ENCODE measurements at places on chromosomes 16 and 17.

DNA sequence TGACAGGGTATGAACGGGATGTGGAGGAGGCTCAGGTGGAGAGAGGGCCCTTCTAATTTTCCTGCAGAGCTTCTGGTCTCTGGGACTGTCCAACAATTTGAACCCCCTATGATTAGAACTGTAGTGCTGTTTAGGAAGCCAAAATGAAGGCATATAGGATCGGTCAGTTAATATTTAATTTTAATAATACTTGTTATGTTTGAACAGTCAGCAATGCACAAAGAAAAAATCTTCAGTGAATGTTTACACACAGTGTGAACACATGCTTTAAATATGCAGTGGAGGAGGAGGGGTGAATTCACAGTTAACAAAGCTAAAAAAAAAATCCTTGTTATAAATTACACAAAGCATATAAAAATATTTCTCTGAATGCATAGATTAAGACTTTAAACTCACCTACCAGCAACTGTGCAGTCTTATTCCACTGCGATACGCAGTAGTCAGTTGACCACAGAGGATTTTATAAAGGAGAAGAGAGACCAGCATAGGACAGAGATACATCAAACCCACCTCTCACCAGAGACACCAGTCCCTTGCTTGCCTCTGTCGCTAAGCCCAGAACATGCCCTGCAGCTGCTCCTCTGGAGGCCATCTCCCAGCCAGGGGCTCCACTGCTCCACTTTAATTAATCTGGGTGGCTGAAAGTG lies 14.6 kb downstream of the ANKRD40 start:
- no peak for DNase-seq

DNA sequence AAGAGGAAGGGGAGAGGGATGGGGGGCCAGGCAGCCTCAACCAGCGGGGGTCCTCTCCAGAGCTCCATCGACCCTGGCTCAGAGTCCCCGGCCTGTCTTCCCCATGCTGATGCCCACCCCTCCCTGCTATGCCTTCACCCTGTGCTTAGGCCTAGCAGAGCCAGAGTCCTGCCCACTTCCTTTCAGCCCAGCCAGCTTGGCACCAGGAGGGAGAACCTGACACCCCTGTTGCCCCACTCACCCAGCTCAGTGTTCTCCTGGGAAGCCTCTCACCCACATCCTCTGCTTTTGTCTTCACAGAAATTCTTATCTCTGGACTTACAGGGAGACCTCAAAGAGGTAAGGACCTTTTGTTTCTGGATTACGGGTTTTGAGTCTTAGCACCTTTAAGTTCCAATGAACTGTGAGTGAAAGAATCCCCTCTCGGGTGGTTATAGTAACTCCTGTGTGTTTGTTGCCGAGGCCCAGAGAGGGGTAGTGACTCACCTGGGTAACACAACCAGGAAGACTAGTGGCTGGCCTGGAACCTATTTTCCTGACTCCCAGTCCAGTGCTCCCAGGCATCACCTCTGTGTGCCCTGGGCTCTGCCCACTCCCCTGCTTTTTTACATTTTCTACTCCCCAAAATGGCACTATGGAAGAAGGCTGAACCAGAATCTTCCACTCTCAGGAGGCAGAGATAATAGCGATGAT lies 53.3 kb downstream of the CES1 start:
- DNase-seq, result no peak

DNA sequence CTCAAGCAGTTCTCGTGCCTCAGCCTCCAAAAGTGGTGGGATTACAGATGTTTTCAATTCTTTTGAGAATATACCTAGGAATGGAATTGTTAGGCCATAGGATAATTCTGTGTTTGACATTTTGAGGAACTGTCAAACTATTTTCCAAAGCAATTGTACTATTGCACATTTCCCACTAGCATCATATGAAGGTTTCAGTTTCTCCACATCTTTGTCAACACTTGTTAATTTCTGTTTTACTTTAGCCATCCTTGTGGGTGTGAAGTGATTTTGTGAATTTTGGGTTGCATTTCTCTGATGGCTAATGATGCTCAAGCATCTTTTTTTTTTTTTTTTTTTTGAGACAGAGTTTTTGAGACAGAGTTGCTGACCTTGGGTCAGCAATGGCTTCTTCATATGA lies 6.2 kb downstream of the NT5M start:
- DNase-seq, result no peak

GRCh38 chr16:23520500-23520899 lies 10.2 kb upstream of the GGA2 start:
- DNase-seq, result no peak

GRCh38 chr16:57618296-57619132 lies 9.9 kb upstream of the ADGRG1 start:
- DNase-seq, result no peak

DNA sequence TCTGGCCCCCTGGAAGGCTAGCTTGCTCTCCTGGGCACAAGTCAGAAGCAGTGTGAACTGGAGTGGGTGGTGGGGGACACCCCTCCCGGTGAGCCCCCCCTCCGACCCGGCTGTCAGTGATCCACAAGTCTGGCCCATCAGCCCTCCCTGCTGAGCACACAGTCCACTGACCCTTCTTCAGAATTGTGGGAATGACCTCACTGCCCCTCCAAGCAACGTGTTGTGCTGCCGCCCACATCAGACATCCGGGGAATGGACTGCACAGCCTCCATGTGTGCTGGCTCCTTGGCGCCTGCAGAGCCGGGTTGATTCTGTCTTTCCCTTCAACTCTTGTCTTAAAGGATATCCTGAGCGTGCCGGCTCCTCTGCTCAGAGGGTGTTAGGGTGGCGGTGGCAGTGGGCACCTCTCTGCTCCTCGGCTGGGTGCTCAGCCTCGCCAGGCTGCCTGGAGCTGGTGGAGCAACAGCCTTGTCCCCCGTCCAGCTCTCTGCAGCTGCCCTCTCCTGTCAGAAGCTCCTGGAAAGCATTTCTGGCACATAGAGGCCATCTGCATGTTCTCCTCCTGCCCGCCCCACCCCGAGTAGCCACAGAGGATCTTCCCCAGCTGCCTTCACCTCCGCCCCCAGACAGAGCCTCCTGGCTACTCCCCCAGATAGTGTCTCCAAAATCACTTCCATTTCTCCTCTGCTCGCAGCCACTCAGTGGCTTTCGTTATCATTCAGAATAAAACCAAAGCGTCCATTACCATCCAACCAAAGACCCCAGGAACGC lies 19.8 kb downstream of the NPTX1 start:
- no peak for DNase-seq

DNA sequence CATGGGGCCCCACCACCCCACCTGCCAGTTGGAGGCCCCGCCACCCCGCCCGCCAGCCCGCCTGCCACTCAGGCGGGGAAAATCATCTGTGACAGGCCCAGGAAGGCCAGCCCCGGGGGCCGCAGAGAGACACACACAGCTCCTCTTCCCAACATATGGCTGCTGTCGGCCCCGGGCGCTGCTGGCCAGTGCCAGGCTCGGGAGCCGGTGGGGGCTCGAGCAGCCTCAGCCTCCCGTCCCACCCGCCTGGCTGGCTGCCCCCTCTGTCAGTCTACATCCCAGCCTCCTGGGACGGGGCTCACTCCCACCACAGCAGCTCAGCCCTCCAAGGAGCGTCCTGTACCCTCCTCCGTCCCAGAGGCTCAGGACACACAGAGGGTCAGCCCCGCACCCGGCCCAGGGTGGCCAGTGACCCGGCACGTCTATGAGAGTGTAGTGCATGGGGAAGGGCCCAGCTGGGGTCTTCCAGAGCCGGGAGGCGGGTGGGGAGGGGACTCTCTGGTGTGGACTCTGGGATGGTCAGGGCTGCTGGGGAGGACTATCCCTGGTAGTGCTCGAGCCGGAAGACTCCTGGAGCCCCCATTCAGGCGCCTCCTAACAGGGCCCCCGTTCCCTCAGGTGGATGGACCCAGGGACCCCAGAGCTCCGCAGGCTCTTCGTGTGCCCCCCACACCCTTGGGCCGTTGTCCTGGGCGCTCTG lies 3.6 kb upstream of the PRR35 start:
- DNase-seq, result no peak

- no peak for DNase-seq
Observed at GRCh38 chr16:68689921-68690320, 44.8 kb downstream of the CDH3 start.

DNA sequence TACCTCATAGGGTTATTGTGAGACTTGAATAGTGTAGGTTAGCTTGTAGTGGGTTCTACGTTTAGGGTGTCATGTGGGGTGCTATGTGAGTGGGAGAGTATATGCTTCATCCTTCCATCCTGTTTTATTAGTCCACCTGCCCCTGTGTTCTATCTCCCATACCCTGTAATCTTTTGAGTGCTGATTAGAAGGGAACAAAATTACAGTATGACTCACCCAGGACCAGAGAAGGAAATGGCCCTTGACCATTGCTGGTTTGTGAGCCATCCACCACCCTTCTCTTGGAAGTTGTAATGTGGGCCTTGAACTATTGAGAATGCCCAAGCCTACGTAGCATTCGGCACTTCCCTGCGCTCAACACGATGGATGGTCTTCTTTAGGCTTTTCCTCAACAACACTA lies 17.1 kb downstream of the SAP30BP start:
- DNase-seq, result no peak

- no peak for DNase-seq
Observed at GRCh38 chr16:3050487-3050886, 4.1 kb downstream of the MMP25 start.

DNA sequence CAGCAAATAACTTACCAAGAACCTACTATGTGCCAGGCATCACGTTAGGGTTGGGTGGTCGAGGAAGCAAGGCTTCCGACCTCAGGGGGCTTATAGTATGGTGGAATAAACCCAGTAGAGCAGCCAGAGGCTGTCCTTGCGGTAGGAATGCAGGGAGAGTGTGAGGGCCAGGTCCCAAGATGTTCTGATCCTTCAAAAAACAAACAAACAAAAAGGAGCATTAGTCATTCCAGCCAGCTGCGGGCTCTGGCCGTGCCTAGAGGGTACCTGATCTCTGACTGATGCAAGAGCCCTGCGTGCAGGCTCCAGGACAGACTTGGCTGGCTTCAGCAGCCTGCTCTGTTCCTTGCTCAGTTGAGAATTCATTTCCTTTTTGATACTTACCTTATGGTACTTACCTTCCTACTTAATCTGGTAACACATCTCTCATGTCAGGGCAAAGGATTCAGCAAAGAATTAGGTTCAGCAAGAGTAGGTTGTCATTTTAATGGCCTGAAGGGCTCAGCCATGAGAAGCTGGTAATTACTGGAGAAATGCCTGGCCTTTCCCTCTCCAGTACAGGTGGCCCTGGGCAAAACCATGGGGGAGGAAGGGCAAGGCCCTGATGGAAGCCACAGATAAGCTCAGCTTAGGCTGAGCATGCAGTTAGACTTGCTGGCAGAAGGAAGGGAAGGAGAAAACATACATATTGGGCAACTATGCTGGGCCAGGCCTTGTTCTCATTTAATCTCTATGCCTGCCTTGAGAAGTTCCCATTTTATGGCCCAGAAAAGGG lies 18.4 kb downstream of the CYB5D2 start:
- DNase-seq, result no peak

- no peak for DNase-seq
Observed at GRCh38 chr17:12866244-12866643, 76.9 kb downstream of the ARHGAP44 start.

GRCh38 chr17:37086334-37086733 lies 137.6 kb downstream of the AATF start:
- no peak for DNase-seq

- DNase-seq, result no peak
Observed at GRCh38 chr17:2710071-2710802, 1.3 kb downstream of the CLUH start.

DNA sequence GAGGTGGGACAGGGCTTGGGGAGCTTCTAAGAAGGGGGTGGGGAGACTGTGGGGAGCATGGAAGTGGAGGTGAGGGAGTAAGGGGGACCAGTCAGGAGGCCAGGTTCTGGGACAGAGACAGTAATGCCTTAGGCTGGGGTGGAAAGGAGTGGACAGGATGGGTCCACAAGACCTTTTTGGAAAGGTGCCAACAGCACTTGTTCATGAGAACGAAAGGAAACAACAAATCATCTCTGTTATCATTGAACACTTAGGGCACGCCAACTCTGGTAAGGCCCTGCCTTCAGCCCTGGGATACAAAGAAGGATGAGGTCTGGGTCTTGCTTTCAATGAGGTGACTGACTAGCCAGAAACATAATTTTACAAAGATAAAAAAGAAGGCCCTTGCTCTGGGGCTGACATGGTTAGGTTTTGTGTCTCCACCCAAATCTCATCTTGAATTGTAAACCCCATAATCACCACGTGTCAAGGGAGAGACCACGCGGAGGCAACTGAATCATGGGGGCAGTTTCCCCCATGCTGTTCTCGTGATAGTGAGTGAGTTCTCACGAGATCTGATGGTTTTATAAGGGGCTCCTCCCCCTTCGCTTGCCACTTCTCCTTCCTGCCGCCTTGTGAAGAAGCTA lies 113.8 kb downstream of the SLC39A11 start:
- no peak for DNase-seq

DNA sequence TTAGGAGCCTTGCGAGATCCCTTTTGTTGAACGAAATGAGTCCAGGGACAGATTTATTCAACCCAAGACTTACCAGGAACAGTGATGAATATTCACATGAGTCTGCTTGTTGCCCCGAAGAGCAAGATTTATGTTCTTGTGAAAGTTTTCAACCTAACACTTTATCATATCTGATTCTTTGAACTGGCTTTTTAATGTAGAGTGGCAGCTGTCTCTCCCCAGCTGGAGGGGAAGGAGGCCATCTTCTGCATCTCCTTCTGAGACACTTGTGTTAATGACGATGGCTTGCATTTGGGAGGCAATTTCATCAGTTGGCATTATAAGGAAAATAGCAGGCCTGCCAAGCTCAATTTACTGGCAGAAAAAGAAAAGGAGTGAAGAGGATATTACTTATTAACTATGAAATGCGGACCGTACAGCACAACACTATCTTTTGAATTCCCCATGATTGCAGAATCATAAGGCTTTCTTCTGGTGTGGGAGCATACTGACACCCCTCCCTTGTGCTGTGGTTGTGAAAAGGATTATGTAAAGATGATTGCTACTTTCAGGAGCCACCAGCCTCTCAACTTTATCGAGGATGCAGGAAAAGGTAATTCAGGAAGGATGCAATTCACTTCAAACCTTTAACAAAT lies 35.7 kb downstream of the SMARCE1 start:
- no peak for DNase-seq

DNA sequence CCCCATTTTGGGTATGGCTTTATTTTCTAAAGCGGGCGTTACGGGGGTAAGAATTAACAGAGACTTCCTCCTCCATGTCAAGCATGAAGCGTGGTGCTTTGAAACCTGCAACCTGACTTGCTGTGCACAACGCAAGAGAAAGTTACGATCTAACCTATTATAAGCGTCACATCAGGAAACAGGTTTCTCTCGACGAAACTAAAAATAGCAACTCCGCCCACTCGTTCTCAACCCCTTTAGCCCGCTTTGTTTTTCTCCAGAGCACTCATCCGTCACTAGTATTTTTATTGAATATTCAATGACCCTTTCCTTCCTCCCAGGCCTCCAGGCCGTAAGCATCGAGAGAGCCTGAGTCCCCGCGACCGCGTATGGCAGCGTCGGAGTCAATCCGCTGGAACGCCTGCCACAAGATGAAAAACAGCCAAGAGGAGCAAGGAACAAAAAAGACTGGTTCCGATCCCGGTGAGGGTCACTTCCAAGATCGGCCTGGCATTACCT lies 555 bp downstream of the NUP88 start:
- DNase-seq, result peak; percentile 74
